ENCODE measurements at places on chromosomes 6 and 20.

DNA sequence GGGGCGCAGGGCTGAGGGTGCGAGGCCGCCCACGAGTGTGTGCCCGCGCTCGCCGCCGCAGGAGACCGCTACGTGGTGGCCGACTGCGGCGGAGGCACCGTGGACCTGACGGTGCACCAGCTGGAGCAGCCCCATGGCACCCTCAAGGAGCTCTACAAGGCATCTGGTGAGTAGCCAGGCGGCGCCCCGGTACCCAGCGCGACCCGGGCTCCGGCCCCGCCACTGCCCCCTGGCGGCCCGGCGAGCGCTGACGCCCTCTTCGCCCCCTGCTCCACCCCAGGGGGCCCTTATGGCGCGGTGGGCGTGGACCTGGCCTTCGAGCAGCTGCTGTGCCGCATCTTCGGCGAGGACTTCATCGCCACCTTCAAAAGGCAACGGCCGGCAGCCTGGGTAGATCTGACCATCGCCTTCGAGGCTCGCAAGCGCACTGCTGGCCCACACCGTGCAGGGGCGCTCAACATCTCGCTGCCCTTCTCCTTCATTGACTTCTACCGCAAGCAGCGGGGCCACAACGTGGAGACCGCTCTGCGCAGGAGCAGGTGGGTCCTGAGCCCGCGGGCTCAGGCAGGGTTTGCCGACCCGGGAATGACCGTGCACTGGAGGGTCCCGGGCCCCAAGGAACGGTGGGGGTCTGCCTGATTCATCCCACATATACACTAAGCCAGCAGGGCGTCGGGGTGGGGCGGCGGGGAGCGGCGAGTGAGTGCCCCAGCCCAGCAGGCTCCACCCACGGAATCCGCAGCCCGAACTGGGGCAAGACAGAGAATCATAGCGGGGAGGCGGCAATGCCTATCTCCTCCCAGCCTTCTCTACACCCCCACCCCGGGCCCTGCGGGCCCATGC is 17.4 kb downstream of the HSPA12B start:
- DNase-seq = peak; percentile 20

DNA sequence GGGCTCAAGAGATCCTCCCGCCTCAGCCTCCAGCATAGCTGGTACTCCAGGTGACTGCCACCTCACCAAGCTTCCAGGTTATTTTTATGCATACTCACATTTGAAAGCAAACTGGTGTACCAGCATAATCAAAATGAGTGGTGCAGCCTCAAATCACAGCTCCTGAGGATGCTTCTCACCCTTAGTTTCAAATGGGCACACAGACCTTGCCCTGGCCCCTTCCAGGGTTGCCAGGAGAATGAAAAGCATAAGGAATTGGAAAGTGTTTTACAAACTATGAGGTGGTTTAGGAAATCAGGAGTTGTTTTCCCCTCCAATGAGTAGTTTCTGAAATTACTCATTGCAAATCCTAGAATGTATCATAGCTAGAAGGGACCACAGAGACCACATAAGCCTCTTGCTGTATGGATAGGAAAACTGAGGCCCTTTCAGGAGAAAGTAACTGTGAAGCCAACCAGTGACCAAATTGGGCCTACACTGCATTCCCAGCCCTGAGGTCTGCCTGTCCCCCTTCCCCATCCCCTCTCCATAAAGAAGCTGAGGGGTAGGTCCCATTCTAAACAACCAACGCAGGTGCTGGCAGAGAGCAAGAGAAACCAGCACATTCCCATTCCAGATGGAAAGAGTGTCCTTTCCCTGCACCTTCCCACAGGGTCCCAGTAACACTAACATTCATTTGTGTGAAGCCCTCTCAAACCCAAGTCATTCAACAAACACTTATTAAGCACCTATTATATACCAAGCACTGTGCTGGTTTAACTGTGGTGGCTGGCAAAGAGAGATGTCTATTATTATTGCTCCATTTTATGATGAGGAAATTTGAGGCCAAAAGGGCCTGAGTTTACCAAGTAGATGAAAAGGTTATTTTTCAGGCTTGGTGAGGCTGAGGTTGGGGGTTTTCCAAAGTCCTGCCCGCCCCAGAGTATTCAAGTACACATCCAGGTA is 2.1 kb upstream of the E2F1 start:
- DNase-seq = no peak

GRCh38 chr6:74073999-74074398 is 378.0 kb downstream of the CD109 start:
- DNase-seq = no peak

- no peak for DNase-seq
Measured at GRCh38 chr6:18187701-18188100, 32.5 kb downstream of the KDM1B start.

DNA sequence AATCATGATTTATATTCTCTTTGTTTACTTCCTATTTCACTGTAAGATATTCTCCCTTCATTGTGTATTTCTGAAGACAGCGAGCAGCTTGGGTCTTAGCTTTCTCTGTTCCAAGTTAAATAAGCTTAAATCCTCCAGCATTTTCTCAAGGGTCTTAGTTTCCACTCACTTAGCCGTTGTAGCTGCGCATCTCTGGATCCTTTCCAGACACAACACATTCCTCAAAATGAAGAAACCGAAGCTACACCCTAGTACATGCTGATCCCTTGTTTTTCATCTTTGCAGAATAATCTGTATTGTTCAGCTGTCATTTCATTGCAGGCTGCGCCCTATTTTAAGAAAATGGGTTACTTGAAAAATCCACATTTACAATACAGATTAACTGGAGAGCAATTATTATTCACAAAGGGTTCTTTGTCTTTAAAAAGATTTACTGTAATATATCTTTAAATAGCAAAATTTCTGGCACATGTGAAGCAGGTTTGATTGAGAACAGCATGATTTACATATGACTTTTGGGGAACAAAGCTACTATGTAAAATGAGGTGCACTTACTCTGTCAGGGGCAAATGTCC is 375.8 kb downstream of the QKI start:
- DNase-seq = no peak

DNA sequence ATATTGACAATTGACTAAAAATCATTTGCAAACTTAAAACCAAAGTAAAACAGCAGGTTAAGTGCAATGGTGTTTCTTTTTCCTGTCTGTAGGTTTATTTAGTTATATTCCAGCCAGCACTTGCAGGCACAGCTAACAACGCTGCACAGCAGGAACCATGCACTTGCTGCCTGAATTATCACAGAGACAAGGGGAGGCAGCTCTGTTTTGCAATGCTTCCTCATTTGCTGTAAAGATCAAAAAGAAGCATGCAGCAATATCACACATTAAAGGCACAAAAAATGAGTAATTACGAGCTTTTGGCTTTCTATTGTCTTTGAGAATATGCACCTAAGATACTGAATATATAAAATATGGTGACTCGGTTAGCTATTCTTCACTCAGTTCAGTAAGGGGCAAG is 241.9 kb downstream of the EPHA7 start:
- no peak for DNase-seq

DNA sequence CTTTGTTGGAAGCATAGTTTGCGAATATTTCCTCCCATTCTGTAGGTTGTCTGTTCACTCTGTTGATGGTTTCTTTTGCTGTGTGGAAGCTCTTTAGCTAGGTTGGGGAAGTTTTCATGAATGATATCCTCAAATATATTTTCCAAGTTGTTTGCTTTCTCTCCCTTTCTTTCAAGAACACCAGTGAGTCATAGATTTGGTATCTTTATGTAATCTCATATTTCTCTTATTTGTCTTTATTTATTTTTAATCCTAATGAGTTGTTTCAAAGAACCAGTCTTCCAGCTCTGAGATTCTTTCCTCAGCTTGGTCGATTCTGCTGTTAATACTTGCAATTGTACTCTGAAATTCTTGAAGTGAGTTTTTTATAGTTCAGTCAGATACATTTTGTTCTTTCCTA is 628.0 kb upstream of the ID4 start:
- DNase-seq = no peak

DNA sequence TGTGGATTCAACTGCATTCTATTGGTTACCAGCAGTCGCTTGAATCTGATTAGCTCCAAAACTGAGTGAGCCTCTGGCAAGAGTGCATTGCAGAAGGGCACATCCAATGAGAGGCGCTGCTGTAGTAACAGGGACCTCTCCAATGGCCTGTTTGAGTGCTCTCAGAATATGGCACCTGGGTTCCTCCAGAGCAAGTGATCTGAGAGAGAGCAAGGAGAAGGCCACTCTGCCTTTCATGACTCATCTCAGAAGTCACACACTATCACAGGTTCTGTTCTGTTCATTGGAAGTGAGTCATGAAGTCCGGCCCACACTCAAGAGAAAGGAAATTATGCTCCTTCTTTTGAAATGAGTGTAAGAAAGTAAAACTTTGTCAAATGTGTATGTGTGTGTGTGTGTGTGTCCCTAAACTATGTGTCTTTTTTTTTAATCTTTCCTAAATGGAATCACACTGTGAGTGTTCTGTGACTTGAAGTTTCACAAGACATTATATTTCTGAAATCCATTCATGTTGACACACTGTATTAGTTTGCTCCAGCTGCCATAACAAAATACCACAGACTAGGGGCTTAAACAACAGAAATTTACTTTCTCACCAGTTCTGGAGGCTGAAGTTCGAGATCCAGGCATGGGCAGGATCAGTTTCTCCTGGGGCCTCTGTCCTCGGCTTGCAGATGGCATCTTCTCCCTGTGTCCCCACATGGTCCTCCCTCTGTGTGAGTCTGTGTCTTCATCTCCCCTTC is 138.3 kb upstream of the CDYL start:
- DNase-seq = no peak

DNA sequence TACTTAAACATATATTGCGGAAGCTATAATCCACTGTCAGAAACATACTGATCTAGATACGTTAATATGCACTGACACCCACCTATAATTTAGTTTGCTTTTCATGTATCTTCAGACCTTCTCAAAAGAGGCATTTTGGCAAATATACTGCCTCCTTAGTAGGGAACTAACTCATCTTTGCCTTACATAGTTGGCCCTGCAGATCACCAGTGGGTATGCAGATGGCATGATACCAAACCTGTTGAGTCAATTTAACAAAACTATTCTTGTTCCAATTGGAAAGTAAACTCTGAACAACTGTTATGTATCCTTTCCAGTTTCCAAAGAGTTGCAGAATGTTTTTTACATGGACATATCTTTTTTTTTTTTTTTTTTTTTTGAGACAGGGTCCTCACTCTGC is 35.6 kb upstream of the TBC1D20 start:
- DNase-seq = no peak

All from memory B cell (primary cell).